ENCODE measurements at places on chromosomes 7 and 10.

DNA sequence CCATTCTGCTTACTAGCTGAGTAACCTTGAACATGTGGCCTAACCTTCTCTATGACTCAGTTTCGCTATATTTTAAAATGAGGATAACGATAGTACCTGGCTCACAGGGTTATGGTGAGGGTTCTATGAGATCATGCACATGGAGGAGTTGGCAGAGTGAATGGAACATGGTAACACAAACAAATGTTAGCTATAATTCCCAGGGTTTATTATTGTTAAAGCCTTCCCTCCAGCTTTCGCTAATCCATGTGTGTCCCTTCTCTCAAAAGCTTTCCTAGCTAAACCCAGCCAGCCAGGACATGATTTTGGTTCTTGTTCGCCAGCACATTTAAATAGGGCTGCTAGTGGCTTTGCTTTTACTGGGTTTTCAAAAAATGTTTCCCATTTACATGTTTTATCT lies 361.0 kb upstream of the NFE2L3 start:
- no peak for DNase-seq

DNA sequence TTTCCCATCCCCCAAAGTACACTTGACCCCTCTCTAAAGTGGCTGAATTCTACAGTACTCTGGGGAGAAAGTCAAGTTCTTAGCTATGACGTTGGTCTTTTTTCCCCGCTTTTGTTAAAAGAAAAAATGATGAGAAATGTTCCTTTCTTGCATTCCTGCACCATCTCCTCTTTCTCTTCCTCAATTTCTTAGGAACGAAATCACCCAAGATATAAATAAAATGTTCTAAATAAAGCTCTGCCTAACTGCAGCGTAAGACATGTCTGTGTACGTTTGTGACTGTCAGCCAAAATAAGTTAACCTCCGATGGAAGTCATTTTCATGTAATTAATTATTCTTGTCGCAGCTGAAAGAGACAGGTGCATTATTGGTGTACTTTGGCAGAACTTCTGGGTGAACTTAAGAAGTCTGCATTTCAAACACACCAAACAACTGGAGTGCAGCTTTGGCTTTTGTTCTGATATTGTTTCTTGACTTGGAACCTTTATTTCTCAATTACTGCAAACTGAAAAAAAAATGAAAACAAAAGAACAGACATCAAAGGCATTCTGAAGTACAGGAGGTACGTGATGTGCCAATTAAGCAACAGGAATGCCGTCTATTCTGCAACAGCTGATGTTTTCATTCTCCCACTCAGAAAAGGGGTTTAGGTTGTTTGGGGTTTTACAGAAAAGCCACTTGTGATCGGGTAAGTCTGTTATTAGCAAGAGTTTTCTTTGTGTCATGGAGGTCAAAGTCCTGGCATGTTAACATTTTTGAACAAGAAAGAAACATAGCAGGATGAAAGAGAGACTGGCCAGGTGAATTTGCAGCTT lies 82.4 kb upstream of the SDK1 start:
- DNase-seq: no peak

DNA sequence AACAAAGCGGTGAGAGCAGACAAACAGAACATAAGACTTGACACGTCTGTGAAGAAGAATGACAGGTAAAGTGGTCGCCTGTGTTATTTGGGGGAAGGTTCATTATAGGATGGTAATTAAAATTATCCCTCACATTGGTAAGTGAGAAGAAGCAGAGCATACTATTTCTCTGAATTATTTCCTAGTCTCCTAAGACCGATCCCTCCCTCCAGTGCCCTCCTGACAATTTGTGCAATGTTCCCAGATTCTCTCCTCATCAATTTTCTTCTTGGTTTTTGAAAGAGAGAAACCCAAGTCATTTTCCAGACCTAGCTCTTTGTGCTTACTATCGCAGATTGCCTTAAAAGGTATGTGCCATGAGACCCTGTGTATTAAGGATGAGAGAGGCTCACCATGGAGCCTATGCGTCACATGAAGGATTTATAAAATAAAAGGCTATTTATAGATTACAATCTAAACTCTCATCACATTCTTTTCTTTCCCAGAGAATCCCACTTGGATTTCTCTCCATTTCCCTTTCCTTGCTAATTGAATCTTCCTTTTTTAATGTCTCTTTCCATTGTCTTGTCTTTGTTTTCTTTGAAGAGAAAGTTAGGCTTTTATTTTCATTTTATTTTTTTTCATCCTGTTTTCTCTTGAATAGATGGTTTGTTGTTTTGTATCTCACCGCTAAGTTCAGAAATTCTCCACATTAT lies 112.0 kb downstream of the PPP1R3A start:
- DNase-seq: no peak

GRCh38 chr7:115352375-115352774 lies 430.5 kb downstream of the MDFIC start:
- DNase-seq: no peak

GRCh38 chr7:1403638-1404459 lies 55.4 kb downstream of the MICALL2 start:
- no peak for DNase-seq

- no peak for DNase-seq
Measured at GRCh38 chr10:34699904-34700517, 115.1 kb downstream of the PARD3 start.

- no peak for DNase-seq
Measured at GRCh38 chr7:22944022-22944421, 69.9 kb downstream of the HYCC1 start.

- DNase-seq: no peak
Measured at GRCh38 chr10:126448091-126448490, 59.8 kb upstream of the ADAM12 start.

GRCh38 chr10:25758041-25758457 lies 176.0 kb upstream of the MYO3A start:
- DNase-seq: peak; percentile 50

GRCh38 chr10:34280599-34281374 lies 534.3 kb downstream of the PARD3 start:
- DNase-seq: no peak

GRCh38 chr10:99912041-99912440 lies 97.7 kb downstream of the DNMBP start:
- DNase-seq: no peak

DNA sequence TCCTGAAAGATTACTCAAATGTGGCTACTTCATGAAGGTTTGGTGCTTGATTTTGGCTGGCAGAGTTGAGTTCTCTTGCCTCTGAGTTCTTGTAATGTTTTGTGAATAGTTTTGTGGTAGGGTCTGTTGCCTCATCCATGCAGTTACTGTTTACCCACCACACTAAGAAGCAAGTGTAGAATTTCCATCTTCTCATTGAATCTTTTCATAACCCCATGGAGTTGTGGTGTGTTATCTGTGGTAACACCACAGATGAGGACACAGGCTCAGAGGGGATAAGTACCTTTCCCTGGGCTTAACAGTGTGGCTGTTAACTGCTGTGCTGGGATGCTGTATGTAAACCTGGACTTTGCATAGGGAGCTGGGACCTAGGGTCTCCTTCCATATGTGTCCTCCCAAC lies 186.3 kb downstream of the CAMK1D start:
- no peak for DNase-seq

DNA sequence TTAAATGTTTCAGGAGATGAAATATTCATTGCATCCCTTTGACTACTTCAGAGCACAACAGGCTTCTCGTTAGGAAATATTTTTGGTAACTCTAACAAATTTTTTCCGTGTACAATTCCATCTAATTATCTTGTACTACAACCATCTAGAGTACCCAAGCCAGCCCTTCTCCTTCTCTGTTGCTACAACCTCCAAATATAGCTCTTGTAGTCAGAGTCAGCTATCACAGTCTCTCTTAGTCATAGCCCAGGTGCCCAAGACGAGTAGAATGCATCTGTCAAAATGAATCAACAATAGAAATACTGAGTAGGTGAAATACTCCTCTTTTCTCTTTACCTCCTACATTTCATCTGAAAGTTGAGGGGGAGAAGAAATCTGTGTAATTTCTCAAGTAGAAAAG lies 74.0 kb downstream of the INHBA start:
- DNase-seq: peak; percentile 27

GRCh38 chr10:132763545-132763944 lies 22.4 kb downstream of the NKX6-2 start:
- DNase-seq: no peak

GRCh38 chr7:48471196-48471595 lies 299.9 kb downstream of the ABCA13 start:
- DNase-seq: no peak

GRCh38 chr10:24821986-24822385 lies 98.3 kb upstream of the ARHGAP21 start:
- DNase-seq: no peak

- peak; percentile 49 for DNase-seq
Measured at GRCh38 chr7:129607471-129608120, 3.9 kb upstream of the NRF1 start.

GRCh38 chr10:105102977-105103376 lies 461.9 kb downstream of the SORCS3 start:
- DNase-seq: no peak

DNA sequence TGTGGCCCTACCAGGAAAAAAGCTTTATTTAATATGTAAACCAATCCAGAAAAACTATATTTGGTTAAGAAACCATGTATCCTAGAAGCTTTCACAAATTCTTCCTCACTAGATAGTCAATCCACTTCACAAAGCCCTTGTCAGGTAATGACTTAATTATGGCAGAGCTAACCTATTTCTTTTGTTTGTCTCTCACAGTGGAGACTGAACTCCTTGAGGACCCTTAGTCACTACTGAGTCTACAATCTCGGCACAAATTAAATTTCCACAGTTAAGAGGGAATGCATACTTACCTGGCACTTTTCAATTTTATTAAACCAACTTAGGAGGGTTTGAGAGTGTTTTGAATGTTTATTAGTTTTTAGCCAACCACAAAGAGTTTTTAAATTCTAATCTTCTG lies 23.0 kb downstream of the WAPL start:
- no peak for DNase-seq

- DNase-seq: no peak
Measured at GRCh38 chr10:6053816-6054631, 8.1 kb downstream of the IL2RA start.

DNA sequence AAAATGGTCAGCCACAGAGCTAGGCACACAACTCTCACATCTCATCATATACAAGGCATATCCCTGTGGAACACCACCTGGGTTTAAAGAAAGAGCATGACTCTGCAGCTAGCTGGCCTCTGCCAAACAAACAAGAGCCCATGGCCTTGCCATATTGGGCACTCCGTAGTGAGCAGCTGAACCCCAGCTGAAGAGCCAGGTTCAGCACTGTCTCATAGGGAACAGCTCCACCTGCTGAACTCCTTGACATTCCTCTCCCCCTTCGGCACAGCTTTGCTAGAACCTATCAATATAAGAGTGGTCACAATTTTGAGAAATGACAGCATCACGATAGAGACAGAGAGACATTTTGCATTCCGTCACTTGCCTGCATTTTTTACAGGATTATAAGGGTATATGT lies 20.0 kb downstream of the SORCS1 start:
- DNase-seq: no peak

DNA sequence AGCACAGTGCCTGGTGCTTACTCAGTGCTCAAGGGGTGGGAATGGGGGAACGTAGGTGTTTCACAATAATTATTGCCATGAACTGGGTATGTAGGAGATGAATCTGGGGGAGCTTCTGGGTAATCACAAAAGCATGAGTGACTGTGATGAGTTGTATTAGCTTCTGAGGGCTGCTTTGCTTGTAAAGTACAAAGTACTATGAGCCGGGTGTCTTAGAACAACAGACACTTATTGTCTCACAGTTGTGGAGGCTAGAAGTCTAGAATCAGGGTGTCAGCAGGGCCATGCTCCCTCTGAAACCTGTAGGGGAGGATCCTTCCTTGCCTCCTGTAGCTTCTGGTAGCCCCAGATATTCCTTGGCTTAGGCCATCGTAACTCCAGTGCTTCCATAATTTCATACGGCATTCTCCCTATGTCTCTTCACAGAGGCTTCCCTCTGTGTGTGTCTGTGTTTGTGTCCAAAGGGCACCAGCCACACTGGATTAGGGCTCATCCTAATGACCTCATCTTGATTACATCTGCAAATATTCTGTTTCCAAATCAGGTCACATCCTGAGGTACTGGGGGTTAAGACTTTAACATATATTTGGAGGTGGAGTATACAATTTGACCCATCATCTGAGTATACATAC lies 84.8 kb upstream of the AGBL3 start:
- DNase-seq: no peak

GRCh38 chr7:75739796-75740672 lies 1.3 kb upstream of the HIP1 start:
- DNase-seq: peak; percentile 90

DNA sequence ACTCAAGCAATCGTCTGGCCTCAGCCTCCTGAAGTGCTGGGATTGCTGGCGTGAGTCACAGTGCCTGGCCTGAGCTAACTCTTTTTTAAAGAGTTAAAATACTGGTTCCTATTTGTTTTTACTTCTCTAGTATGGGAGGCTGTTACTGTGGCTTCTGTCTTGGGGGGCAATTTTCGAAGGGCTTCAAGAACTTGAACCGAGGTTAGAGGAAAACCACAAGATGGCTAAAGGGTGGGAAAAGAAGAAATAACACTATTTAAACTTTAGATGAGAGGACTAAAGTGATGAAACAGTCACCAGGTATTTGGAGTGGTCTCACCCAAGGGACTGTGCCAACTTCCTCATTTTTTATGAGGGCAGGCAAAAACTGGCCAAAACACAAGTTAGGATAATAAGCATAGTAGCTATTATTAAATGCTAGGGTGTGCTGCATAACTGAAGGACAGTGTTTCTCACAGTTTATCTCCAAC lies 17.8 kb downstream of the MET start:
- no peak for DNase-seq

GRCh38 chr10:120103738-120104560 lies 211.4 kb downstream of the SEC23IP start:
- no peak for DNase-seq

DNA sequence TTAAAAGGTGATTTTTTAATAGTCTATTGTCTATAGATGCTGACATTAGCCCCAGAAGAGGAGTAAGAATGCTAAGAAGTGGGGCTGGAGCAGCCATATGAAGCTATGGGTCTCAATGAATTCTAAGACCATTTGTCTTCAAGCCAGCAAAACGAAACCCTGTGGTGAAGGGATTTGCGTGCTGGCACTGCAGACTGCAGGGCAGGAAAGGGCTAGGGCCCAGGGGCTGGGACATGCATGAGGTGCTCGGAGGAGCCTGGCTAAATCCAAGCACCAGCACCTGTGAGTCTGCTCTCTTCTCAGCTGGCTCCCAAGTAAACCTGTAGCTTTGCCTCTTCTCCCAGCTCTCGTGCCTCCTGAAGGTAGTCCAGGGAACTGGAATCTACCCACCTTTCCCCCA lies 1.3 kb upstream of the NDST2 start:
- no peak for DNase-seq

DNA sequence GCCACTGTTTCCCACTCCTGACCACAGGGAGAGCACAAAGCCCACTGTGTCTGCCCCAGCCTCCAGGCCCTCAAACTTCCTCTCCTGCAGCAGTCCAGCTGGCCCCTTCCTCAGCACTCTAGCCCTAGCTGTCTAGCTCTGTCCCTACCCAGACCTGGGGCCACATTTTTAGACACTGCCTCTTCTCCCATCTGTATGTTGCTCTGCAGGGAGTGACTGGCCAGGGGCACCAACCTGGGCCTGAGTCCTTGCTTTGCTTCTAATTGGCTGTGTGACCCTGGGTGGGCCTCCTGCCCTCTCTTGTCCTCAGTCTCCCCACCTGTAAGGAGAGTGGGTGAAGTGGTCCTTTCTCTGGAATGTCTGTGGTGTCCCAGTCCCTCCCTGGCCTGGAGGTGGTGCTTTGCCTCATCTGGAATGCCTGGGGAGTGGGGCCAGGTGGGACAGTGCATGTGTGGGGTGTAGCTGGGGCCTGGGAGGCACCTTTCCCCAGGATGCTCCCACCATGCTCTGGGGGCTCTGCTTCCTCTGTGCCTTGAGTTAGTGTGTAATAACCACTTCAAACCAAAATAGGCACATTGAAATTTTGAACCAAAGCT lies 25.1 kb downstream of the AQP1 start:
- DNase-seq: no peak

- no peak for DNase-seq
Measured at GRCh38 chr10:61410353-61411070, 42.7 kb downstream of the TMEM26 start.
